ENCODE measurements at places on chromosomes 1 and 21. TPM values are rescaled to one million over a fixed set of nuclear protein-coding genes. Genes with fewer than 3 reads are reported as not detected.

DNA sequence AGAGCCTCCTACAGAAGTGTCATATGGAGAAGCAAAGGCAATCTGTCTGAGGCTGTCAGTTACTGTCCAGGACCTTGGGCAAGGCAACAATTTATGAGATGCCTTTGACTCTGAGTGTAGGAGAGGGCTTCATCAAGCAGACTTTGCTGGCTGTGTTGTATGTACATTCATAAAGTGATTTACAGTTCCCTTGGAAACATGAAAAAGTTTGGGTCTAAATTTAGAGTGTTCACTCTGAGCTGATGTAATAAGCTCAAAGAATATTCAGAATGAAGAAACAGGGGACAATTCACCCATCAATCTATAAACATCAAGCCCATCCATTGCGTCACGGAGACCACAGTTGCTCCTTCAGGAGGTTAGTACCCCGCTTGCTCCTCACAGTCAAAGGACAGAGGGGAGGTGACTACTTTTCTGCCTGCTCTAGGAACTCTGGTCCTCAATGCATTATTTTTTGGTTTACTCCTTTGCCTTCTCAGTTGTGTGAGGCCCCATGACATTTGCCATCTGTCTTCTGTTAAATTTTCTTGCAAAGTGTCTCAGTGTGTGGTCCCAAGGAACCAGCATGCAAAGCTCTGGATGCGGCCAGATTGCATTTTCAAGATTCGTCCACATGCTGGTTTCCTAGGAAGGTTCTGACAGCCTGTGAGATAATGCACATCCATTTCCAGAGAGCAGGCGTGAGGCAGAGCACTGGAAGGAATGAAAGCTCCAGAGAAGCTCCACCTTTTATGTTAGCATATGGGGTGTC, 241.1 kb upstream of the KIAA0040 start:
- no peaks in the 10 kb centered on the region for H3K4me1 ChIP-seq
- DNase-seq = no peak
- no peak overlapping the region for H3K27ac ChIP-seq
- H3K4me3 ChIP-seq = no peak overlapping the region
- H3K27me3 ChIP-seq = peaks cover 28% of the 10 kb centered on the region

GRCh38 chr1:2184934-2185333, 9.6 kb downstream of the FAAP20 start:
- H3K4me1 ChIP-seq = peaks cover 2% of the 10 kb centered on the region
- H3K27me3 ChIP-seq = no peaks in the 10 kb centered on the region
- H3K36me3 ChIP-seq = no peaks in the 10 kb centered on the region
- no peak overlapping the region for H3K4me3 ChIP-seq
- no peak overlapping the region for H3K27ac ChIP-seq

DNA sequence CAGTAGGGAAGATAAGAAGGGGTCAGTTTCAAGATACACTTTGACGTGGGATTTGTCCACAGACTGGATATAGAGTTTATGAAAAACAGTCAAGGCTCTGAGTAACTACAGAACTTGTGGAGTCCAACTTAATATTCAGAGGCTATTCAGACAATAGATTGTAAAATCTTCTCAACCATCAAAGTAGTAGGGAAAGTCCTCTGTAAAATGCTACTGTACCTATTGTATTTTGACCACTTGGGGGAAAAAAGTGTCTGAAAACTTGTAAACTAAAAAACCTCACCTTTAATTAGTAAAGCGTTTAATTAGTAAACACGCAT, 10.5 kb downstream of the PTP4A2 start:
- peaks cover 87% of the 10 kb centered on the region for H3K4me1 ChIP-seq
- no peak for DNase-seq
- H3K36me3 ChIP-seq = peaks cover 38% of the 10 kb centered on the region
- H3K27ac ChIP-seq = peak overlapping the region; percentile 71
- H3K4me3 ChIP-seq = peak overlapping the region; percentile 47
- no peaks in the 10 kb centered on the region for H3K27me3 ChIP-seq

- no peak for DNase-seq
- H3K36me3 ChIP-seq = no peaks in the 10 kb centered on the region
- no peak overlapping the region for H3K4me3 ChIP-seq
- no peaks in the 10 kb centered on the region for H3K27me3 ChIP-seq
- H3K4me1 ChIP-seq = peaks cover 9% of the 10 kb centered on the region
Observed at GRCh38 chr1:108072212-108072611, 107.2 kb upstream of the VAV3 start.

Gene FLG2
- not detected for total RNA-seq

Gene SYTL1
- 83.5 TPM for total RNA-seq

Gene OR14K1
- total RNA-seq = not detected

- DNase-seq = no peak
- no peaks in the 10 kb centered on the region for H3K27me3 ChIP-seq
- H3K36me3 ChIP-seq = no peaks in the 10 kb centered on the region
- H3K27ac ChIP-seq = no peak overlapping the region
- no peaks in the 10 kb centered on the region for H3K4me1 ChIP-seq
Observed at GRCh38 chr1:45172005-45172404, 34.4 kb downstream of the ZSWIM5 start.

GRCh38 chr1:27071049-27071416, 58.4 kb upstream of the TENT5B start:
- no peaks in the 10 kb centered on the region for H3K27me3 ChIP-seq
- H3K27ac ChIP-seq = no peak overlapping the region
- H3K36me3 ChIP-seq = no peaks in the 10 kb centered on the region
- no peak for DNase-seq

GRCh38 chr1:52229494-52229893, 87.6 kb downstream of the ZFYVE9 start:
- H3K4me1 ChIP-seq = no peaks in the 10 kb centered on the region
- no peaks in the 10 kb centered on the region for H3K36me3 ChIP-seq
- no peak overlapping the region for H3K27ac ChIP-seq
- DNase-seq = no peak
- no peaks in the 10 kb centered on the region for H3K27me3 ChIP-seq
- no peak overlapping the region for H3K4me3 ChIP-seq

Gene LCE2A
- not detected for total RNA-seq

DNA sequence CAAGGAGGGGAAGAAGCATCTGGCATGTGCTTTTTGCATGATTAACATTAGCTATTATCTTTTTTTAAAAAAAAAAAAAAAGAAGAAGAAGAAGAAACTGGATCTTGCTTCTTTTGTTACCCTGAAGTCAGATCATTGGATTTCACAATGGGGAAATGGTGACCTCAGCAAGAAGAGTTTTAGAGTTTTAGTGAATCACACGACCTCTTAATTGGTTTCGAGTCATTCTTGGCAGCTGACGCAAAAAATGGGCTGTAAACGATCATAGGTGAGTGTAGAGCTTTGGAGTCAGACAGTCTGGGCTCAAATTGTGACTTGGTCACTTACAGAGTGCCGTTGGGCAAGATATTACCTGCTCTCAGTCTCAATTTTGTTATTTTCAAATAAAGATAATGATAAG, 33.3 kb upstream of the PGBD5 start:
- H3K36me3 ChIP-seq = no peaks in the 10 kb centered on the region
- no peak overlapping the region for H3K27ac ChIP-seq

DNA sequence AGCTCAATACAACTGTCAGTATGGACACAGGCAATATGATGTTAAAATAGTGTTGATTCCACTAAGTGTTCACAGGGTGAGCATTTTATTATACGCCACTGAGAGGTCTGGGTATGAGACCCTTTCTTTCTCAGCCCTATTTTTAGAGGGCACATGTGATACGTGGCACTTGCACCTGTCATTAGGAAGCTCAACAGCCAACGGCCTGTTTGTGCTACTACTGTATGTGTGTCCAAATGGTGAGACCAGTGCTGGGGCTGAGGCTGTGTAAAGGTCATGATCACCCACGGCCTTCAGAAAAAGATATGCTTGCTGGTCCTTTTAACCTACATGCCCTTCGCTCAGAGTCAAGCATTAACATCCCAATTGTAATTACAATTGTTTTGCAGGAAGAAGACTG, 176.2 kb downstream of the DUSP10 start:
- H3K4me1 ChIP-seq = no peaks in the 10 kb centered on the region
- peaks cover 10% of the 10 kb centered on the region for H3K27me3 ChIP-seq
- H3K27ac ChIP-seq = no peak overlapping the region
- no peak overlapping the region for H3K4me3 ChIP-seq

DNA sequence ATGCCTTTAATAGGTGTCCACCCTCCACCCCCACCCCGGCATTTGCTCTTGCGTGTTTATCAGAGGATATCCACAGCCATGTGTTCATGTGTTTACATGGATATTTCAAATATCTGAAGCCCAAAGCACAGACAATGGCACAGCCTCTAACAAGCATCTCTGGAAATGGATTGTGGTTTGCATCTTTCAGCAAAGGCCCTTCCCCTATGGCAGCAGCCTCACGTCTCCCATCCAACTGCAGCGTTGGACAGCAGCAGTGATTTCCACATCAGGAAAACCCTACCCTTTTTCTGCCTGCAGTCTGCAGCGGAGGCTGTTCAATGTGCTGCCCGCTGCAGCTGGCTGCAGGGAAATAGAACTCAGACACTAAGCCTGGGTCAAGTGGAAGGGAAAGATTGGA, 1.6 kb downstream of the RASSF5 start:
- H3K36me3 ChIP-seq = no peaks in the 10 kb centered on the region
- H3K4me1 ChIP-seq = peaks cover 41% of the 10 kb centered on the region
- peaks cover 43% of the 10 kb centered on the region for H3K27me3 ChIP-seq
- no peak for DNase-seq
- H3K4me3 ChIP-seq = peak overlapping the region; percentile 58

- H3K4me3 ChIP-seq = no peak overlapping the region
- no peak for DNase-seq
- H3K4me1 ChIP-seq = no peaks in the 10 kb centered on the region
- no peaks in the 10 kb centered on the region for H3K27me3 ChIP-seq
- no peak overlapping the region for H3K27ac ChIP-seq
Observed at GRCh38 chr1:43814401-43814800, 107.1 kb downstream of the ST3GAL3 start.

DNA sequence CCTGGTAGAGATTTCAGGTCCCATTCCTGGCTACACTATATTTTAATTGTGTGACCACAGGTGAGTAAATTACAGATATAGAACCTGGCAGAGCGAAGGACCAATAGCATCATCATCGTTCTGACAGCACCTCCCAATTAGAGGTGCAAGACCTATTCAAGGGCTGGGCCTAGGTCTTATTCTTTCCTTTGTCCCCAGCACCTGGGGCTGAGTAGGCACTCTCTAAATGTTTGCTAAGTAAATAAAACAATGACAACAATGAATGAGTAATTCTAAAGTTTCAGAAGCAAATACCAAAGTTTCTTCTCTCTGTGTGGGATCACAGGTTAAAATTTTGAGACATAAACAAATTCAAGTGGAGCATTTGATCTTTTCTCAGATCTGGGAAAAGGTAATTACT, 32.7 kb downstream of the BEND5 start:
- H3K36me3 ChIP-seq = no peaks in the 10 kb centered on the region
- H3K27me3 ChIP-seq = no peaks in the 10 kb centered on the region
- no peak overlapping the region for H3K27ac ChIP-seq
- DNase-seq = no peak
- no peak overlapping the region for H3K4me3 ChIP-seq
- no peaks in the 10 kb centered on the region for H3K4me1 ChIP-seq

GRCh38 chr1:31318146-31318545, 21.3 kb downstream of the ZCCHC17 start:
- no peaks in the 10 kb centered on the region for H3K27me3 ChIP-seq
- H3K4me3 ChIP-seq = no peak overlapping the region
- H3K36me3 ChIP-seq = peaks cover 34% of the 10 kb centered on the region
- H3K4me1 ChIP-seq = no peaks in the 10 kb centered on the region
- no peak overlapping the region for H3K27ac ChIP-seq

DNA sequence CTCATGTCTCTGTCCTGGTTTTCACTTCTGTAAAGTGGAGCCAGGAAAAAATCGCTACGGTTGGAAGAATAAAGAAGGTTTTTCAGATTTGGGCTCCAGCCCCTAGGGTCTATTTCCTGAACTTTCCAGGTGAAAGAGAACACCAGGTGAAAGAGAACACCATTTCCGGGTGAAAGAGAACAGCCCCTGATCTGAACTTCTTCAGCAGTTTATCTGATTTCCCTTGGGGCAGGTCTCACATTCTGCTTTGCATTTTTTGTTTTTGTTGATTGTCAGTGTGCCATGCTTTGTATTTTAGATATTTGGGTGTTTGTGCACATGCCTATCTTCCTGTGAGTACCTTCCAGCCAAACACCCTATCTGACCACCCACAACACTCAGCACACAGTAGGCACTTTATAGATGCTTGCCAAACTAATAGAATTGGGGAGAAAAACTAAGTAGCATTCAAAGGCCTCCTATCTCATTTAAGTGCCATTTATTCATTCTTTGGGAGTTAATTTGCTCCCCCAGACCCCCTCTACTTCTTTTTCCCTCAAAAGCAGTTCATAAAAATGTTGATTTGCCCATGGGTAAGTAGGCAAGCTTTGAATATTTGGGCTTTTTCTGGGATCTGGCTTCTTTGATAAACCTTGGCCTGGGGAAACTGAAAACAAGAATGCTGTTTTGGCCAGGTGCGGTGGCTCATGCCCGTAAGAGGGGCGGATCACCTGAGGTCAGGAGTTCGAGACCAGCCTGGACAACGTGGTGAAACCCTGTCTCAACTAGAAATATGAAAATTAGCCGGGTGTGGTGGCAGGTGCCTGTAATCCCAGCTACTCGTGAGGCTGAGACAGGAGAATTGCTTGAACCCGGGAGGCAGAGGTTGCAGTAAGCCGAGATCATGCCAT, 2.2 kb downstream of the NAV1 start:
- H3K4me1 ChIP-seq = peaks cover 14% of the 10 kb centered on the region
- no peak overlapping the region for H3K27ac ChIP-seq
- no peak for DNase-seq
- no peak overlapping the region for H3K4me3 ChIP-seq
- H3K27me3 ChIP-seq = peaks cover 81% of the 10 kb centered on the region

DNA sequence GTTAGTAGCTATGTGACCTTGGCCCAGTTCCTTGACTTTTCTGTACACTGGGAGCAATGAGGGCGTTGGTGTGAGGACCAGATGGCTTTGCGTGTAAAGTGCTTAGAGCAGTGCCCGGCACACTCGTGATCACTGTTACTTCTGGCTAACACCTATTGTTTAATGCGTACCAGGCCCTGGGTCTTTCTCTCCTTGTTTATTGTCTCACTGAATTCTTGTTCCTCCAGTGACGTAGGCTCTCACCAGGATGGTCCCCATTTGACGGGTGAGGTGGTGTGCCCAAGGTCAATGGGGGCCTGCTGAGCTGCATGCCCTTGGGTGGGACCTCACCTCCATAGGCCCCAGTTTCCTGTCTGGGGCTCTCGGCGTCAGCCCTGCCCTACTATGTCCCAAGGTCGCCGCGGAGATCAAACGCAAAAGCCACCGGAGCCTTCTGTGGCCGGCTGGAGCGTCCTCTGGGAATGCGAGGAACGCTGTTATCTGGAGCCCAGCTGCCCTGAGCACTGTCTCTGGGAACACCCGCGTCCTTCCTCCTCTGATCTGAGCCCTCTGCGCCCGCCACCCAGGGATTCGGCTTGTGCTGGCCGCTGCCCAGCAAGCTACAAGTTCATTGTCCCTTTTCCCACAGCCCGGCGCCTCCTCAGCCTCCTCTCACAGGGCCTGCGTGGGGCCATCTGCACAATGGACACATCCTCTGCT, 28.9 kb downstream of the ALPL start:
- DNase-seq = no peak
- no peaks in the 10 kb centered on the region for H3K4me1 ChIP-seq
- no peak overlapping the region for H3K4me3 ChIP-seq
- H3K27me3 ChIP-seq = peaks cover 22% of the 10 kb centered on the region
- no peak overlapping the region for H3K27ac ChIP-seq
- H3K36me3 ChIP-seq = no peaks in the 10 kb centered on the region

Gene GBP6
- 0.31 TPM for total RNA-seq

GRCh38 chr1:244092964-244093638, 42.0 kb downstream of the ZBTB18 start:
- H3K4me1 ChIP-seq = no peaks in the 10 kb centered on the region
- no peak overlapping the region for H3K4me3 ChIP-seq
- H3K27ac ChIP-seq = no peak overlapping the region
- H3K27me3 ChIP-seq = peaks cover 5% of the 10 kb centered on the region
- H3K36me3 ChIP-seq = no peaks in the 10 kb centered on the region

GRCh38 chr1:167720965-167721616, 691 bp upstream of the MPZL1 start:
- peak overlapping the region; percentile 37 for H3K27ac ChIP-seq
- H3K36me3 ChIP-seq = peaks cover 5% of the 10 kb centered on the region
- H3K4me1 ChIP-seq = peaks cover 65% of the 10 kb centered on the region
- no peak for DNase-seq
- H3K4me3 ChIP-seq = peak overlapping the region; percentile 89
- H3K27me3 ChIP-seq = no peaks in the 10 kb centered on the region

Measured in activated CD4-positive, alpha-beta T cell treated with anti-CD3 and anti-CD28 coated beads, Interleukin-2, amount 10 ng/mL, durations not matched to agents 7 days and 5 days (primary cell).